Stimulated activated CD4-positive, alpha-beta T cell treated with anti-CD3 and anti-CD28 coated beads, Interleukin-1b, Interleukin-23, amount 100 ng/mL, for 1 hour (primary cell): ENCODE measurements at places on chromosomes 7 and 10.

- no peak for DNase-seq
Measured at GRCh38 chr7:157021871-157022680, 11.6 kb upstream of the MNX1 start.

DNA sequence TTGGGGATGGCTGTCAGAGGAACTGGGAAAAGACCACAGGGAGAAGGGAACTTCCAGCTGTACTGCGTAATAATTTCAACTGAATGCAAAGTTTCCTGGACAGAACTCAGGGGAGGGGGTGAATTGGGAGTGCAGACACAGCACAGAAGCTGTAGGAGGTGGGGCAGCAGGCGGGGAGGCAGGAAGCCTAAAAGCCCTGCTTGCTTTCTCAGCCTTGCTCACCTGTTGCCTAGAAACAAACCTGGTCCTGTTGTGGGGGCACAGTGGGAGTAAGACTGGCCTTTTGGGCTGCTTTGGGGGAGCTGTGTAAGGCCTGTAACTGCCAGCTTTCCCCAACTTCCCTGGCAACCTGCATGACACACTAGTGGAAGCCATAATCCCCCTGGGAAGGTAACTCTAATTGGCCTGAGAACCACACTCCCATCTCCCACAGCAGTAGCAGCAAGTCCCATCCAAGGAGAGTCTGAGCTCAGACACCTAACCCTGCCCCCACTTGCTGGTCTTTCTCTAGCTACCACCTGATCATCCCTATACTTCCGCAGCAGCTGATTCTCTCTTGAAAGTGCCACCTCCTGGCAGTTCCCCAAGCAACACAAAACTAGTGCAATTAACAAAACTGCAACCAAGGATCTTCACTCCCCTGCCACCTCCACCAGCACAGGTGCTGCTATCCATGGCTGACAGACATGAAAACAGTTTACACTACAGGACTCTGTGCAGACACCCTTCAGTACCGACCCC lies 1239.3 kb downstream of the SORCS1 start:
- DNase-seq = no peak

- no peak for DNase-seq
Measured at GRCh38 chr7:123769371-123769770, 20.6 kb upstream of the WASL start.

- no peak for DNase-seq
Measured at GRCh38 chr7:132191418-132191817, 384.9 kb downstream of the PLXNA4 start.

- peak; percentile 32 for DNase-seq
Measured at GRCh38 chr7:141702047-141702567, at the start of gene DENND11. DENND11 (minus strand) TSS chr7:141702166; CDS start chr7:141702153, 13 bp downstream.

- no peak for DNase-seq
Measured at GRCh38 chr7:22885797-22886261, 63.2 kb upstream of the TOMM7 start.

- DNase-seq = no peak
Measured at GRCh38 chr10:43090188-43090587, 13.3 kb downstream of the RET start.

GRCh38 chr10:81817596-81818170 lies 57.3 kb upstream of the NRG3 start:
- no peak for DNase-seq

DNA sequence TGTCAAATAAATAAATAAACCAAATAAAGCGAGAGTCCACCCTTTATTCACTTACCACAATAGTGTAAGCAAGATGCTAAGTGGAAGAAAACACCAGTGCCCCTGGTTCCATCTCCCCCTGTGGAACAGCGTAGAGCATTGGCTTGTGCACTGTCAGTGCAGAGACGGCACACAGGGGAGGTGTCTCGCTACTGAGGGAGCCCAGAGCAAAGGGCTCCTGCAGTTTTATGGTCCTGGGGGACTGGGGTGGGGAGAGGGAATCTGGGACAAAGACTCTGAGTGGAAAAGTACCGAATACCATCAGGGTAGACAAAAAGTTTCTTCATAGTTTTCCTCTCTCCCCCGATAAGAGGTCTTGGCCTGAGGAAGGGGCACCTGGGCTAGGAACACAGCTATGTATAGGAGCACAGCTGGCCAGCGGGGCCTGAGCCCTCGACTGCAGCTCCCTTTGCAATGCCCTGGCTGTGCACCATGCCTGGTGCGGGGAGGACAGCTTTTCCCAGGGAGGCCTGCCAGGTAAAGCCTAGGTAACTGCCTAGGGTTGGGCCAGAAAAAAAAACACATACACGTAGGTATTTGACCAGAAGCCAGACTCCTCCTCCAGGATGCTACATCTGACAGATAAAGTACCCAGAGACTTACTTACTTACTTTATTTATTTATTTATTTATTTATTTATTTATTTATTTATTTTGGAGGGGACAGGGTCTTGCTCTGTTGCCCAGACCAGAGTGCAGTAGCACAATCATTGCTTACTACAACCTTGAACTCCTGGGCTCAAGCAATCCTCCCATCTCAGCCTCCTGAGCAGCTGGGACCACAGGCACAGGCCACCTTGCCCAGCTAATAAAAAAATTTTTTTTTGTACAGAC lies 88.8 kb upstream of the KIF5B start:
- no peak for DNase-seq

GRCh38 chr10:69425511-69426298 lies 9.0 kb upstream of the TACR2 start:
- DNase-seq = no peak

DNA sequence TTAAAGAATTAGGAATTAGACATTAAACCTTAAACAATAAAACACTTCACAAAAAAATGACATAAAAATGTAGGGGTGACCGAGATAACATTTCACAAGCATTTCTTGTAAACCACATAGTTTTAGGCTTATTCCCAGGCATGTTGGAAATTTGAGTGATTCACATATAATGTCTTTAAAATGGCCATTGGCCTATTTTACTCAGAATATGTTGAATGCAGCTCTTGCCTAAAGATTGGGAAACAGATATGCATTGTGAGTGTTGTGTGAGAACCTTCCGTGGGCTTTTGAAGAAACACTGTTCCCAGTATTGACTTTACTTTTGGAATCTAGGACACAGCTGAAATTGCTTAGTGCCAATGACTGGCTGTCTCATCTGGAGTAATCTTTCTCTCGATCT lies 79.6 kb downstream of the ARL5B start:
- DNase-seq = no peak

DNA sequence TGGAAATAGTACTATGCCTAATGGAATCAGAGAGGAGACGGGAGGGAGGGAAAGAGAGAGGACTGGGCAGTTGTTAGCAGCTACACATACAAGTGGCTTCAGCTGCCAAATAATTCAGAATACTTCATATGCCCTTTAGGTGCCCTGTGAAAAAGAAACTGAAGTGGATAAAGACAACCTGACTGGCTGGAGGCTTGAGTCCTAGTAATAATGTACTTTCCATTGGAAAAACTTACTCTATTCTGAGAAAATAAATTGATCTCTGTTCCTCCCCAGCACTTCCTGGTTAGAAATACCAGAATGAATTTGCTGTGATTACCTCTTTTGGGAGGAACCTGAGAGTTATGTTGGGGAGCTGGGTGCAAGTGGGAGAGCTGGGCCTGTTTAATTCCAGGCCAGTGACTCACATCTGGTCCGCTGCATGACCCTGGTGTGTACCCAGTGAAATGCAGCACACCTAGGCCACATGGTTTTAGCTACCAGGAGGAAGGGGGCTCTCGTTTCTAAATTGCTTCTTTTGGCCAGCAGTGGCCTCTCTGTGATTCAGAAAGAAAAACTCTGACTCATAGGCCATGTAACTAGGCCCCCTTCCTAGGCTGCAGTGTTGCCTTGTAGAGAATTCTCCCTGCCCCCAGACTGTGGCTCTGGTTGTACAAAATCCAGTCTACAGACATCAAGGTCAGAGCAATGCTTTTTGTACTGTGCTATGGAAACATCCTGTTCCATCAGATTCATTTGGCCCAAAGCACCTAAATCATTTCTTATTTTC lies 6.5 kb downstream of the AGFG2 start:
- no peak for DNase-seq

GRCh38 chr7:35702541-35702940 lies 7.6 kb upstream of the HERPUD2 start:
- no peak for DNase-seq

GRCh38 chr7:74581916-74582440 lies 75.5 kb upstream of the GTF2I start:
- no peak for DNase-seq

- no peak for DNase-seq
Measured at GRCh38 chr7:2893411-2893861, 49.3 kb upstream of the GNA12 start.

DNA sequence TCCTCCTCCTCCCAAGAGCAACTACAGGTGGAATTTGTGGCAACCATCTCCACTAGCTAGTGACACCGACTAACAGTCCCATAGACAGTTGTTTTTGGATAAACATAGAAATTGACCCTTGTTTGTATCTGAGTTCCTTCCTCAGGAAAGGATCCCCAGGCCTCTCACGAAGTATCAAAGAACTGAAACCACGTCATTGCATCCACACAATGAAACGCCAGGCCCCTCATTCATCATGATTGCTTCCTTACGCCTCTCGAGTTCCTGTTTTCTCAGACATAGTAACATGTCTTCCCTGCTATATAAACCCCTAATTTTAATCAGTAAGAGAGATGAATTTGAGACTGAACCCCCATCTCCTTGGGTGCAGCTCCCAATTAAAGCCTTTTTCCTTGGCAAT lies 18.1 kb downstream of the SLC35G1 start:
- no peak for DNase-seq

DNA sequence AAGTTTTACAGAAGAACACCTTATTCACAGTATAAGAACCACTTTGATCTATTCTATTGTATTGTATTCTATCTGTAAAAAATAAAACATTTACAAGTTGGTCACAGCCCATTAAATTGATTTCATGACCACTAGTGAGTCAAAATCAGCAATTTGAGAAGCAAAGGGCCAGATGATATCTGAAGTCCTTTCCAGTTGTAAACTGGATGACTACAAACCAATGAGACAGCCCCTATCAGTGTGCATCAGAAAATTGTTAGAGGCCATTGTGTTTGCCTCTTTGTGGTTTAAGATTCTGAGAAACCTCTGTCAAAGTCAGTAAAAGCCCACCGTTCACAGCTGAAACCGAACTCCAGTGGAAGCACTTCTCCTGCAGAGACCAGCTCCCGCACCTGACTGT lies 54.8 kb downstream of the TBXAS1 start:
- no peak for DNase-seq

- DNase-seq = no peak
Measured at GRCh38 chr7:68321076-68321639, 1277.1 kb upstream of the AUTS2 start.
